ENCODE measurements at places on chromosomes 13 and 19.

DNA sequence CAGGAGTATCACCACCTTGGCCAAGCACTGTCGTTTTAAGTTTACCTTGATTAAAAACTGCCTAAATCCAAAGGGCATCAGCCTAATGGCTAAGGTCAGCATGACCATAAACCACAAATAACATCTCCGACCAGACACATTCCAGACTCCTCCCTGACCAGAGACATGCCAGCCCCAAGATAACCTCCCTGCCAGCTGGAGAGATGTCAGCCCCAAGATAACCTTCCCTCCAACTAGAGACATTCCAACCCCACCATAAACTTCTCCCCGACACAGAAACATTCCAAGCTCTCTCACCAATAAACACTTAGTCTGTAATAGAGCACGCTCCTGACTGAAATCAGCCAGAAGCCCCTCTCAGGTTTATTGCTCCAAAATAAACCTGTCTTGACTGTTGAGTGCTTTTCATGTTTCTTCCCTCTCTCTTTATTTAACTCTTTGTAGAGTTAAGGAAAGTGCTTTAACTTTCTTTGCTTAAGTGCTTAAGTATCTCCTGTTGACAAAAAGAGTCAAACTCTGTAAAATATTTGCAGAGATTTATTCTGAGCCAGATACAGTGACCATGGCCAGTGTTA lies 36.5 kb downstream of the WDR87 start:
- DNase-seq, result no peak

GRCh38 chr19:19068659-19069654 lies 5.2 kb downstream of the SLC25A42 start:
- DNase-seq, result no peak

- no peak for DNase-seq
Measured at GRCh38 chr19:35462476-35462953, 14.5 kb downstream of the FFAR2 start.

- DNase-seq, result peak; percentile 38
Measured at GRCh38 chr13:110352735-110353134, 45.7 kb downstream of the COL4A2 start.

- DNase-seq, result no peak
Measured at GRCh38 chr19:6423499-6424194, 964 bp downstream of the KHSRP start.

DNA sequence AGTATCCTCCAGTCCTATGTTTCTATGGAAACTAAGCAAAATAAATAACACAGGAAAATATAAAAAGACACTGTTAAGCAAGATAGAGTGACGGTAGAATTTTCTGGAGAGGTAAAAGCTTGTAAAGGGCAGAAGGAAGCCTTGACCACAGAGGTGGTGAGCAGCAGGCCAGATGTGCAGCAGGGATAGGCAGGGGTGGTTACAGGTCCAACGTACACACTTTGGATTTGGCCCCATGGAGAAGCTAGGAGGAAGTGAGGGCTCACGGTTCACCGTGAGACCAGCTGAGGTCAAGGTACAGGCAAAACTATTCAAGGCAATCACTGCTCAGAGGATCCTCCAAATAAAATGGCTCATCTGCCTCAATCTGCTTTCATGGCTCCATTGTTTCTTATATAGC lies 242.8 kb downstream of the B3GLCT start:
- no peak for DNase-seq

DNA sequence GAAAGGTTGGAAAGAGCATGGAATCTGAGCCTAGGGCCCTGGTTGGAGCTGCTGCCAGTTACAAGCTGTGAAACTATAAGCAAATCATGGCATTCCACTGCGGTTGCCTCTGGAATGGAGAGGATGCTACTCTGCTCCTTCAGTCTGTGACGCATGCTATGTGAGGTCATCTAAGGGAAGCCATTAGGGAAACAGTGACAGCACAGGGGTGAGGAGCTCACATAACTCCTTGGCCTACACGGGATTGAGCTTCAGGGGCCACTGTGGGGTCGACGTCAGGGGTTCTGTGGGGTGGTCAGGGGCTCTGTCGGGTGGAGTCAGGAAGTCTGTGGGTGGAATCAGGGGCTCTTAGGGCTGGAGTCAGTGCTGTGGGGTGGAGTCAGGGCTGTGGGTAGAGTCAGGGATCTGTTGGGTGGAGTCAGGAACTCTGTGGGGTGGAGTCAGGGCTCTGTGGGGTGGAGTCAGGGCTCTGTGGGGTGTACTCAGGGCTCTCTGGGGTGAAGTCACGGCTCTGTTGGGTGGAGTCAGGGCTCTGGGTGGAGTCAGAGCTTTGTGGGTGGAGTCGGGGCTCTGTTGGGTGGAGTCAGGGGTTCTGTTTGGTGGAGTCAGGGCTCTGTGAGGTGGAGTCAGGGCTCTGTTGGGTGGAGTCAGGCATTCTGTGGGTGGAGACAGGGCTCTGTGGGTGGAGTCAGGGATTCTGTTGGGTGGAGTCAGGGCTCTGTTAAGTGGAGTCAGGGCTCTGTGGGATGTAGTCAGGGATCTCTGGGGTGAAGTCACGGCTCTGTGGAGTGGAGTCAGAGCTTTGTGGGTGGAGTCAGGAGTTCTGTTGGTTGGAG lies 35.8 kb upstream of the MEDAG start:
- no peak for DNase-seq

DNA sequence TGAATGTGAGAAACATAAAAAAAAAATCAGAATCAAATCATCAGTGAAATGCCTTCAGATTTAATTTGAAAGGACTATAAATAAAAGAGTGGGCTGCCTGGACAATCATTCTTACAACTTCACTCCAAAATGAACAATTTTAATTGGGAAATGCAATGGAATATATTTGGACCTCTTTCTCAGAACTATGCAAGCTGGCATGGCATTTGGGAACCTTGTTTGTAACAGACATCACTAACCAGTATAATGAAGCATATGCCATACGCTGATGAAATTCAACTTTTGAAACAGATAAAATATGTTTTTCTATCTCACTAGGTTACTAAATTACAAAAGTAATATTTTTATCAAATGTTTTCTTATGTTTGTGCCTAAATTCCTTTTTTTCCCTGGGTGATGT lies 64.2 kb upstream of the FAM216B start:
- DNase-seq, result no peak

DNA sequence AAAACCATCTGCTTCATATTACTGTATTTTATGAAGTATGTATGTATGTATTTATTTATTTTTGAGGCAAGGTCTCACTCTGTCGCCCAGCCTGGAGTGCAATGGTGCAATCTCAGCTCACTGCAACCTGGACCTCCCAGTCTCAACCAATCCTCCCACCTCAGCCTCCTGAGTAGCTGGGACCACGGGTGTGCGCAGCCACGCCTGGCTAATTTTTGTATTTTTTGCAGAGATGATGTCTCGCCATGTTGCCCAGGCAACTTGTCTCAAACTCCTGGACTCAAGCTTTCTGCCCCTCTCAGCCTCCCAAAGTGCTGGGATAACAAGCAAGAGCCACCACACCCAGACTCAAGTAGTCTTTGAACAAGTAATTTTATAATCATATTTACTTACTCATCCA lies 5.5 kb downstream of the KATNAL1 start:
- no peak for DNase-seq

- no peak for DNase-seq
Measured at GRCh38 chr19:54620464-54620863, 9.8 kb upstream of the LILRB1 start.

- no peak for DNase-seq
Measured at GRCh38 chr13:40344270-40345148, 321.9 kb downstream of the FOXO1 start.

DNA sequence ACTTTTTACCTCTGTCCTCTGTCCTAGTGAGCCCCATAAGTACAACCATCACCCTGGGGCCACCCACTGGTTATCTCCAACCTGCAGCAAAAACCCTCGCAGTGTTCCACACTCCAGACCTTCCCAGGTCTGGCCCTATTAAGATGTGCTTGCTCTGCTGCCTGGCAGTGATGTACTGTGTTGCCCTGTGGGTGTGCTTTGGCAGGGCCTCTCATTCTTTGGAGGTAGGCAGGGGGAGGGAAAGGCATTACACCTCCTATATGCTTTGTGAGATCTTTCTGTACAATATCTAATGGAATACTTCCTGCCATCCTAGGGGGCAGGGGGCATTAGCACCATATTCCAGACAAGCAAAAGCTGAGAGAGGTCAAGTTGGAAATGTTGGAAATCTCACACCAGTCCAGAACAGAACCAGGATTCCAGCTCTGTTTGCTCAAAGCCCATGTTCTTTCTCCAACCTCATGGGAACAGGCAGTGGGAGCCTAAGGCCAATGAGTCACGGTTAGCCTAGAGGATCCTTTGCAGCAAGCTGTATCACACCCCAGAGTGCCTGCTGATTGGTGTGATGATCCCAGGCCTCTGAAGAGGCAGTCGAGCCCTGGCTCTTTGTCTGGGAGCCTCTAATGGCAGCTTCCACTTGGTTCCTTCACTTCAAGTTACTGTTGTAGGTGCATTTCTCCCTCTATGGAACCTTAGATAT lies 59.7 kb upstream of the UBL3 start:
- no peak for DNase-seq

- DNase-seq, result no peak
Measured at GRCh38 chr19:15231271-15231670, 977 bp downstream of the EPHX3 start.

DNA sequence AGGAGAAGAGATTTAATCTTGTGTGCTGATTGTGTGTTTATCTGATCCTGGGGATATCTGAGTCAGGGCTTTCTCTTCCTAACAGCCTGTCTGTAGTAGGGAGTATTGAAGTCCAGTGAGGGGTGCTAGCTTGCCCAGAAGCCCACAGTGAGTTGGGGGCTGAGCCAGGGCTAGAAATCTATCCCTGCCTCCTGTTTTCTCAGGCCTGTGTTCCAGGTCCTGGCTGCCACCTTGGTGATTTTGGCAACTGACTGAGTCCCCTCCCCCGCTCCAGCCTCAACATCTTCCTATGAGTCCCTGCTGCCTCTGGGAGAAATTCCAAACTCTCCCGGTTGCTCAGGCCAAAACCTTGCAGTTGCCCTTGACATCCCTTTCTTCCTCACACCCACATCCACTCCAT lies 7.7 kb upstream of the NOVA2 start:
- no peak for DNase-seq

- no peak for DNase-seq
Measured at GRCh38 chr13:27967736-27968315, 1.3 kb downstream of the CDX2 start.

DNA sequence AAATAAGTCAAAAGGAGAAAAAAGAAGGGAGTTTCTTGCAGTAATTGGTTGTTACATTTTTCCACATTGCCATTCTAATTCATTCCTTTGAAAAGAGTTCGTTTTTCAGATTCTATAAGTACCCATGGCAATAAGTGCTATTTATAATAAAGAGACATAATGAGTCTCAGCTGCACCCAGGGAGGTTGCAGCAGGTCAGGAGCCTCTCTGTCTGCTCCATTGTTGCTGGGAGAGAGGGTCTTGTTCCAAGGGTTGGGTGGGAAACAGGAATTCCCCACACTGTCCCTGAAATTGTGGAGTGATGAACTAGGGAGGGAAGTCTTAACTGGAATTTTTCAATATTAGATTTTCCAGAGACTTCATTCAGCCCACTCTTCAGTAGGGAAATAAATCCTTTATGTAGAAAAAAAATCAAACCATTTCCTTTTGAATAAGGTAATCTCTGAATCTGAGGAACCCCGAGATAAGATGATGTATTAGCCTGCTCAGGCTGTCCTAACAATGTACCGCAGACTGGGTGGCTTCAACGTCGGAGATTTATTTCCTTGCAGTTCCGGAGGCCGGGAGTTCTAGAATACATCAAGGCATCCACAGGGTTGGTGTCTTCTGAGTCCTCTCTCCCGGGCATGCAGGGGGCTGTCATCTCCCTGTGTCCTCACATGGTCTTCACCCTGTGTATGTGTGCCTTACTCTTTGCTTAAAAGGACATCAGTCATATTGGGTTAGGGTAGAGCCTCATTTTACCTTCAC lies 342.7 kb upstream of the TMTC4 start:
- no peak for DNase-seq

DNA sequence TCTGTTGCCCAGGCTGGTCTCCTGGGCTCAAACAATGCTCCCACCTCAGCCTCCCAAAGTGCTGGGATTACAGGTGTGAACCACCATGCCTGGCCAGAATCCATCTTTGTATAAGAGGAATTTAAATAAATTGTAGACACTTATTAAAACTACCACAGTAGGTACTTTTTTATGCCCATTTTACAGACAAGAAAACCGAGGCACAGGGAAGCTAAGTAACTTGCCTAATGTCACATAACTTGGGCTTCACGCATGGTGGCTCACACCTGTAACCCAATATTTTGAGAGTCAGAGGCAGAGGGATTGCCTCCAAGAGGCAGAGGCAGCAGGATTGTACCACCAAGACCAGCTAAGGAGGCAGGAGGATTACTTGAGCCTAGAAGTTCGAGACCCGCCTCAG lies 22.7 kb upstream of the CALM3 start:
- DNase-seq, result no peak

DNA sequence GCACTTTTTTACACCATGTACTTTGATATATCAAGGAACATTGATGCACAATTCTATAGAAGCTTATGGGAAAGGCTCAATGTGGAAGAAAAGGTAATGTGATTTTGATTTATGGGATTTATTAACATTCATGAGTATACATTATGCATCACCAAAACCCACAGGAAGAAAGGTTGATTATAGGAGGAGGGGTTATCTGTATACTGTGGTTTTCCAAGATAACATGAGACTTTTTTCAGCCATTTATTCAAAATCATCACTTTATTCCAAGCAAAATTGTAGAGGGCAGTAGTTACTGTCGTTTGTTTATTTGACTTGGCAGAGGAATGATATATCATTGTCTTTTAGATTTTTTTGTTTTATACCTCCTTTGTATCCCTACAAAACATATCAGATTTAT lies 54.9 kb downstream of the WDFY2 start:
- no peak for DNase-seq

GRCh38 chr13:79361299-79361698 lies 44.8 kb downstream of the RBM26 start:
- DNase-seq, result no peak

DNA sequence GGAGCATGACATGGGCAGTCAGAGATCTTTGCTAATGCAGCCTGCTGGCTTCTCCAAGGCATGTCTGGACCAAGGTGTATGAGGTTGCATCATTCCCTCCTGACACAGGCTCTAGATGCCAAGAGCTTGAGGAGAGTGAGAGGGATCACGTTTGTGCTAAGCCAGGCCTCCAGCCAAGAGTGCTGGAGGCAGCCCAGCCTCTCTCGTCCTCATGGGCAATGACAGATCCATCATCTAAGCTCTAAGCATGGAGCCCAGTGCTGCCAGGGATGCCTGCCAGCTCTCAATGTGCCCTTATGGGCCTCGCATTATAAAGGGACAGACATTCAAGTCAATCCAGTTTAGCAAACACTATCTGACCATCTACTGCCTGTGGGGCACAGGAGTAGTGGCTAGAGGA lies 136.3 kb upstream of the VSTM2B start:
- DNase-seq, result no peak

Data from left forelimb (tissue), 1 donor.